Stimulated activated CD8-positive, alpha-beta memory T cell treated with anti-CD3 and anti-CD28 coated beads, Interleukin-15, amount 100 ng/mL, for 24 hours (primary cell): ENCODE measurements at places on chromosomes 7 and 10.
A peak's percentile ranks its signal among the peaks of the same experiment; 100 is the strongest.

DNA sequence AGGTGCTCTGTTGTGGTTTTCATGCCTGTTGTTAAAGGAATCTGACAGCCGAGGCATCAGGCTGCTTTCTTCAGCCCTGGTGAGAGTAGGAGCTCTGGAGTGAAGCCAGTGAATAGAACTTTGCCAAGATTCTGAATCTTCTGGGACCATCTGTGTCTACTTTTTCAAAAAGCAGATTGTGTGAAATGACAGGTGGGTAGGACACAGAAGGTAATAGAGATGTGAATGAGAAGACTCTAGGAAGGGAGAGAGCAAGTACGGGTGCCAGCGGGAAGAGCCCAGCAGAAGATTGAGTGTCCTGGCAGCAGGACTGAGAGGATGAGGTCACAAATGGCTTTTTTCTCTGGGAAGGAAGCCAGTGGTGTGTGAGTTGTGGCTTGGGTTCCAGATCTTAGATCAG lies 429.2 kb downstream of the SDK1 start:
- DNase-seq: no peak

GRCh38 chr7:49344556-49344955 lies 420.2 kb downstream of the CDC14C start:
- DNase-seq: no peak

DNA sequence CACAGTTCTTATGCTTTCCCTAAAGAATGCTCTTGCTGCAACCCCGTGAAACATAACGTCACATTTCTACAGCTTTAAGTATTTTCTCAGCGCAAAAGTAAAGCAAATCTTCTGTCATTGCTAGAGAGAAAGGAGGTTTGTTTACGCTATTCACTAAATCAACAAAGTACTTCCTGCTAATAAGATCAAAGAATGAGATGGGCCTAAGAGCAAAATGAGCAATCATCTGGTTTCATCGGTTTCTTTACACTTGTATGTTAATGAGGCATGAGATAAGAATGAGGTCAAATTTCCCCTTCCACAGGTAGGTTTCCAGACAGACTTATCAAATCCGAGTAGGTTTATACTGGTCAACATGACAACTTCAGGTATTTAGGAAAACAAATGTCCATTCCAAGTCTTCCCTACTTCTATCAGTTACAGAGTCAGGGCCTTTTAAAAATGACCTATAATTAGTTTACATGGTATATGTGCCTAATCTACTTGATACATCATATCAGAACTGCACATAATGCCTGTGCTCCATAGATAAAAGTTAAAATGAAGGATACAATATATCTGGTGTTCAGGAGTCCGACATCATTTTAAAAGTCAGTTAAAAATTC lies 8.4 kb downstream of the USP6NL start:
- DNase-seq: no peak

- no peak for DNase-seq
Measured at GRCh38 chr7:81715984-81716588, 53.8 kb downstream of the HGF start.

GRCh38 chr7:40177071-40177470 lies 42.3 kb downstream of the SUGCT start:
- no peak for DNase-seq

DNA sequence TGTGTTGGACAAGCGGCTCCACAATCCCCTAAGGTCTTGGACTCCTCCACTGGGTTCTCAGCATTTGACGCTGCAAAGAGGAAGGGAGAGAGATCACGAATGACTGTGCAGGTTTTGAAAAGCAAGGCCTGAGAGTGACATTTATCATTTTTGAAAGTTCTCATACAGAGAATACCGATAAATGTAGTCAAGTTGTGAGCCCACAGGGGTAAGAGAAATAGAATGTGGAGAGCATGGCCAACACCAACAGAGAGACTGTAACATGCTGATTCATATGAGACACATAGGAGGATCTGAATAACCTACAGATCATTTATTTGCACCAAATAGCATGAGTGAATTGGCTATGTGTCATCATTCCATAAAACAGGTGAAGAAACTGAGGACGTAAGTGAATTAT lies 230.5 kb upstream of the MBL2 start:
- no peak for DNase-seq

- DNase-seq: no peak
Measured at GRCh38 chr7:47100148-47100816, 481.6 kb downstream of the TNS3 start.

GRCh38 chr7:2078899-2079298 lies 153.8 kb downstream of the MAD1L1 start:
- DNase-seq: no peak

GRCh38 chr10:33609546-33609945 lies 275.1 kb upstream of the NRP1 start:
- DNase-seq: no peak

GRCh38 chr7:113314594-113314993 lies 196.2 kb upstream of the SMIM30 start:
- DNase-seq: no peak

DNA sequence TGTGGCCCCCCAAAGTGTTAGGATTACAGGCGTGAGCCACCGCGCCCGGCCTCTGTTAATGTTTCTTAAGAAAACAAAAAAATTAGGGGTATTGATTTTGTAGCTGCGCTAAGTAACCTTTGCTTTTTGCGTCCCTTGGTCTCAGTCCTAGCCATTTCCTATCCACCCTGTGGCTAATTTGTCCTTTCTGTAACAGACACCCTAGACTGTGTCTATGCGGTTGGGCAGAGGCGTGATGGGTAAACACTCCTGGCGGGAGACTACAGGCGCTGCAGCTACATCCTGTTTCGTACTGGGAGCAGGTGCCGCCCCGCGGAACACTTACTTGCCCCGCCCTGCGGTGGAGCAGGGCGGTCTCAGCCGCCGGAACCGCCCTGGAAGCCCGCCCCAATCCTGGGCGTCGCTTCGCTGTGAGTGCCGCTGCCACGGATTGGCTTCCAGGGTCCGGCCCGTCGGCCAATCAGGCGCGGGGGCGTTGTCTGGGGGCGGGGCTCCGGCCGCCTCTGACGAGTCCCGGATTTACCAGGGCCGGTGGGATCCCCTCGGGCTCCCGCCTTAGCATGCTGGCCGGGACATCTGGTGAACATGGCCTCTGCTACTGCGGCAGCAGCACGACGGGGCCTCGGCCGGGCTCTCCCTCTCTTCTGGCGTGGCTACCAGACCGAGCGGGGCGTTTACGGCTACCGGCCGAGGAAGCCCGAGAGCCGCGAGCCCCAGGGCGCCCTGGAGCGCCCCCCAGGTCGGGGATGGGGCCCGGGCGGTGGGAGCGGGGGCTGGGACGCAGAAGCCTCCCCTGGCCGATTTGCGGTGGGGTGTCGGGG lies at the start of gene DHTKD1:
Gene DHTKD1 (plus strand): TSS at position 506 of the 821 bp plus-strand sequence. CDS start 80 bp downstream, at position 586.
- DNase-seq: peak; percentile 99

GRCh38 chr10:106780632-106781031 lies 383.9 kb downstream of the SORCS1 start:
- no peak for DNase-seq

DNA sequence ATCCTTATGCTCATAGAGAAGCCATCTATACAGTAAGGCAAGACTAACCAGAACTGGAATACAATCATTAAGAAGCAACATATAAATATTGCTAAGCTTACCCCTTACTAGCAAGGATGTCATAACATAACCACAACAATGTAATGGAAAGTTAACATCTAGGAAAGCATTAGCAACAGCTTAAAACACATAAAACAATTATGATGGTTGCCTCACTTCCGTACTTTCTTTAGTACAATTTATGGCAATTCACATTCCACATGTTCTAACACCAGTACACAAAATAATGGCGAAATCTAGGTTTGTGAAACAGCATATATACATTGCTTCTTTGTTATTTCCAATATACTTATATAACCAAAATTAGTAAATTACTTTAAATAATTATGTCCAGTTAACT lies 195.0 kb downstream of the AHR start:
- DNase-seq: no peak

- DNase-seq: no peak
Measured at GRCh38 chr10:121158988-121159579, 307.9 kb downstream of the WDR11 start.

GRCh38 chr10:13922586-13922985 lies 335.8 kb downstream of the PRPF18 start:
- no peak for DNase-seq

- DNase-seq: no peak
Measured at GRCh38 chr10:60958892-60959601, 15.1 kb upstream of the RHOBTB1 start.

GRCh38 chr7:50960621-50961310 lies 178.1 kb upstream of the GRB10 start:
- no peak for DNase-seq

- no peak for DNase-seq
Measured at GRCh38 chr10:121668314-121669027, 70.2 kb upstream of the FGFR2 start.

GRCh38 chr7:117017702-117018266 lies 64.5 kb downstream of the ST7 start:
- DNase-seq: no peak

GRCh38 chr10:126716366-126716765 lies 45.9 kb upstream of the C10orf90 start:
- no peak for DNase-seq

DNA sequence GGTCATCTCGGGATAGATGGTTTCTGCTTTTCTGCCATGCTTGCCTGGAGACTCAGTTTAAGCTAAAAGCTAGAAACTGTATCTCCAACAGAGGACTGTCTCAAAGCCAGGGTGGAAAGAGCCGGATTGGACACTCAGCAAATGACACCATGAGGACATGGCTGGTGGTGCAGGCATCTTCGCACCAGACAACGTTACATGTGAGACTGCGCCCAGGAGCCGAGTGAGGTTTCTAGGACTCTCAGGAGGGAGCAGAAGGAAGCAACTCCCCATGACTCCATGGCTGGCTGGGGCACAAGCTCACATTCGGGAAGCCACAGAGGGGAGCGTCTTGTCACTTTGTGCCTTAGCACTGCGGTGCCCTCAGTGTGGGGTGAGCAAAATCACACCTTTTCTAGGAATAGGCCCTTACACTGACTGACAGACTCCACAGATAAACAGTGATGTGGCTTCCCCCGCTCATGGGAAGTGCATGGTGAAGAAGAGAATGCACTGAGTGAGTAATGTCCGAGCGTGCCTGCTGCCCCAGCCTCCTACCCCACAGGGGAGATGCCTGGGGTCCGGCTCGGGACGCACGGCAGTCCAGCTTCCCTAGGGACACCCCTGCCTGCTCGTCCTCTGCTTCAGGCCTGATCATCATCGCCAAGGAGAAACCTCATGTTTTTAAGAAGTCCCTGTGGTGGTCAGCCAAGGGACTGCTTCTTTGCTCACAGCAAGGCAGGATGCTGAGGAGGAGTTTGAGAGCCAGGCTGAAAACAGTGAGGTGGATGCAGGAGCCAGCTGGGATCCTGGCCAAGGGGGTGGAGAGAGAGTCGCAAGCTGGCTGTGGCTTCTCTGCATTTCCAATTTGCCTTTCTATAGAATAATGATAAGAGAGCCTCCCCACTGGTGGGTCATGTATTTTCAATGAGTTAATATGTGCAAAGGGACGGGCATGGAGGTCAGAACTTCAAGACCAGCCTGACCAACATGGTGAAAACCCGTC lies 52.2 kb upstream of the FXYD4 start:
- no peak for DNase-seq

GRCh38 chr7:93921186-93921585 lies 349 bp upstream of the GNG11 start:
- no peak for DNase-seq

DNA sequence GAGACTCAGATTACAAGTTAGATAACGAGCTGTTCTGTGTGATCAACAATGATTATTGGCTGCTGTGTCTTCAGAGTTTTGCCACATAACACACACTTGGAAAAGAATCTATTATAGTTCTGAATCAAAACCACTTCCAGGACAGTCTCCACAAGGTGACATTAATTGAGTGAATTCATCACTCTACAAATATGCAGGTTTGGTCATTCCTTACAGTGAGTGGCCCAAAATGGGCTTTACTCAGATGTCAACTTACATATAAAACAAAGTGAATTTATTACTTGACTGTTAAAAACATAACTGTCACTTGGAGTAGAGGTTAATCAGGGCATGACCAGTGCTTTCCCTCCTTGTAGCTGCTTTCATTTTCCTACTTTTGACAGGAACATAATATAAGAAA lies 984.3 kb downstream of the REEP3 start:
- no peak for DNase-seq

GRCh38 chr10:6121146-6121545 lies 32.3 kb downstream of the RBM17 start:
- DNase-seq: no peak

DNA sequence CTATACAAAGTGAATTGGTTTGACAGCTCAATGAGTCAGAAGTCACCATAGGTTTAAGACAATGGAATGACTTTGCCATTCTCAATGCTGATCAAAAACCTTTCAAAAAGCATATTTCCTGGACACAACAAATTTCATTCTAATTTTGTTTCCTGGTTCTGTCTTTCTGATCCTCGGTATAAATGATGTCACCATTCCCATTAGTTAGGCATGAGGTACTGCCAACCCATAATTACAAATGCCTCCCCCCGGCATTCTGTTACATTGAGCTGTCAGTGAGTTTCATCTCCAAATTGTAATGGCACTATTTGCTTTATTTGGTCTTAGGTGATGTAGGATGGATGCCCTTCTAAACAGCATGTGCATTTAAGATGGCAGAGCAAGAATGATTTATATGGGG lies 81.7 kb upstream of the NFE2L3 start:
- no peak for DNase-seq

DNA sequence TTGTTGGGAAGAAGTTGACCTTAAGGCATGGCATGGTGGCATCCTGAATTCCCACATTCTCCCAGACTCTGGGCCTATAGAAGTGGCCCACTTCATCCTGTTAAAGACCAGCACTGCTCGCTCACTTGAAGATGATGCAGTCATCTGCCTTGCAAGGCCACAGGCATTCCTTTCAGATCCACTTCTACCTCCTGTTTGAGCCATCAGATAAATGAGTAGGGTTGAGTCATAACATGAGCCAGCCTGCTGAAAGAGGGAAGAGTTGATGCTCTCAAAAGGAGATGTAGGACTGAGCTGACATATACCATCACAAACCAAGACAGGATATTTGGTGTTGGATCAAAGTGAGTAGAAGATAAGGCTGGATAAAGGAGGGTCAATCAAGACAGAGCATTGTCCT lies 1.5 kb upstream of the EBLN1 start:
- no peak for DNase-seq

GRCh38 chr10:89144836-89145235 lies 62.3 kb downstream of the CH25H start:
- DNase-seq: no peak
